Breast epithelium (tissue), 4 donors: ENCODE measurements at places on chromosomes 16 and 17. TPM values are rescaled to one million over a fixed set of nuclear protein-coding genes. Genes with fewer than 3 reads are reported as not detected.

DNA sequence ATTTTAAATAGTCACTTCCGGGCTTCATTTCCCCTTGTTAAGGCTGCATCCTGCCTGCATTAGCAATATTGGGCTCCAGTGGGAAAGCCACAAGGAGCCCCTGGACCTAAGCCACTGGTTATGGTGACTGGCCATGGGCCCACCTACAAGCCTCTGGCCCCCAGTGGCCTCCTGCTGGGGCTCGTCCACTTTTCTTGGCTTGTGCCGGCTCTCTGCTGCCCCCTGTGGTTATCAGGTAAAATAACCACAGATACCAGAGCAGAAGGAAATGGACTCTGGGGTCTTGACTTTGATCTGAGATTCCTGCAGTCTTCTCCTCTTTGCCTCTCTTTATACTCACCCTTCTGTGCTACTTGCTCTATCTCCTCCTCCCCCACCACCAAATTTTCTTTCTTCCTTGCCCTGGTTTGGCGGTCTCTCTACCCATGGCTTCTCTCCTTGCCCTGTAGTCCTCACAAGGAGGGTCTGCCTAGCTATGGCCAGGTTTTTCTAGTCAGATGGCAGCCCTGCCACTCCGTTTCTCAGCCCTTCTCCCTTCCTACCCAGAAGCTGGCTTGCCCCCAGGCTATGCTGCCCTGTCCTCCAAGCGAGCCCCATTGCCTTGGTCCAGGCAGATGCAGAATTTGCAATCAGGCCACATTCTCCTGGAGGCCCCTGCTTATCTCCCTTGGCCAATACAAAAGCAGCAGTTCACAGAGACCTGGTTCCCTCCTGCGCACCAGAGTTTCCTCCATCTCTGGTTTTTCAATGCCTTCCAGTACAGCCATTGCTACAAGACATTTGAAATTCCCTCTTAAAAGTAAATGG lies 82.9 kb upstream of the RCVRN start:
- H3K4me1 ChIP-seq = no peaks in the 10 kb centered on the region
- DNase-seq = no peak
- H3K4me3 ChIP-seq = no peak overlapping the region
- no peaks in the 10 kb centered on the region for H3K27me3 ChIP-seq
- no peak overlapping the region for H3K27ac ChIP-seq

DNA sequence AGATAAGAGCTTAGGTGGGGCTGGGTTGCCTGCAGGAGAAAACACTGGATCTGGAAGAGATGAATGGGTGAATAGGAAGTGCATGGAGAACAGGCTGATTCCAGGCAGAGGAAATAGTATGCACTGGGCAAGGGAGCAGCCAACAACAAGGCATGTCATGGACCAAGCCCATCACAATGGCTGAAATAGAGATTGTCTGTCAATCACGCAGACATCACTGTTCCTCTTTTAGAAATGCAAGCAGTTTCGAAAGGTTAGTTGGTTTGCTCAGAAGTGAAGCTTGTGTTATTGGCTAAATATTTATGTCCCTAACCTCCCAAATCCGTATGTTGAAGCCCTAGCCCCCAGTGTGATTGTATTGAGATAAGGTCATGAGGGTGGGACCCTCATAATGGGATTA lies 621.7 kb upstream of the CDH11 start:
- no peaks in the 10 kb centered on the region for H3K27me3 ChIP-seq
- H3K4me3 ChIP-seq = no peak overlapping the region
- H3K27ac ChIP-seq = no peak overlapping the region

Gene MED1
- 21.4 TPM for total RNA-seq

Gene SETD1A
- total RNA-seq = 5.1 TPM

DNA sequence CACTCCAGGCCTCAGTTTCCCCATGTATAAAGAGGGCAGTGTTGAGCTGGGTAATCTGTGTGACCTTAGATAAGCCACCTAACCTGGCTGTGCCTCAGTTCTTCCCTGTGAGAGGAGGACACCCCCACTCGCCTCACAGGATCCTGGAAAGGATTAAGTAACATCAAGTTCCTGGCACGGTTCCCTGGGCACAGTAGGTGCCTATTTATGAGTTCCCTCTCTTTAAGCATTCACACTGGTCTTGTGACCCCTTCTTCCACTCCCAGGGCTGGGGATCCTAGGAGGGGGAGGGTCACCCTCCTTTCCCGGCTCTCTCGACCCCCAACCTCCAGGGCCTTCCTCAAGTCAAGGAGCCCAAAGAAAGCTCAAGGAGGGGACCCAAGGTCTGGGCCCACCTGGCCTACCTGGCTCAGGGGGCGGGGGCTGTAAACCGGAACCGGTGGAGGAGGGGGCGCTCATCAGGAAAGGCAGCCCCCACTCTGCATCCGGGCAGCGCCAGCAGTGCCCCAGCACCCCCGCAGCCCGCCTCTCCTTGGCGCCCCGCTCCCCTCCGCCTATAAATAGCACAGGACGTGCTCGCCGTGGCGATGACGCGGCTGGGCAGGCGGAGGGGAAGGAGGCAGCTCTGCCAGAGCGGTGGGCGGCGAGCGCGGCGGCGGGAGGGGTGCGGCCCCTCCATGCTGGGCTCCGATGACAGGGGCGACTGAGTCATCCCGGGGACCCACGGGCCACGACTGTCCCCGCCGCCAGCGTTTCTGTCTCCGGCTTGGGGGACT lies 9.4 kb downstream of the RPL19 start:
- no peaks in the 10 kb centered on the region for H3K36me3 ChIP-seq
- H3K4me1 ChIP-seq = peaks cover 9% of the 10 kb centered on the region
- DNase-seq = no peak
- H3K4me3 ChIP-seq = peak overlapping the region; percentile 61
- peak overlapping the region; percentile 89 for H3K27ac ChIP-seq
- H3K27me3 ChIP-seq = no peaks in the 10 kb centered on the region

GRCh38 chr16:51049276-51049675 lies 101.8 kb downstream of the SALL1 start:
- no peaks in the 10 kb centered on the region for H3K36me3 ChIP-seq
- H3K4me1 ChIP-seq = no peaks in the 10 kb centered on the region
- DNase-seq = no peak
- H3K27me3 ChIP-seq = no peaks in the 10 kb centered on the region
- H3K27ac ChIP-seq = no peak overlapping the region
- H3K4me3 ChIP-seq = no peak overlapping the region

DNA sequence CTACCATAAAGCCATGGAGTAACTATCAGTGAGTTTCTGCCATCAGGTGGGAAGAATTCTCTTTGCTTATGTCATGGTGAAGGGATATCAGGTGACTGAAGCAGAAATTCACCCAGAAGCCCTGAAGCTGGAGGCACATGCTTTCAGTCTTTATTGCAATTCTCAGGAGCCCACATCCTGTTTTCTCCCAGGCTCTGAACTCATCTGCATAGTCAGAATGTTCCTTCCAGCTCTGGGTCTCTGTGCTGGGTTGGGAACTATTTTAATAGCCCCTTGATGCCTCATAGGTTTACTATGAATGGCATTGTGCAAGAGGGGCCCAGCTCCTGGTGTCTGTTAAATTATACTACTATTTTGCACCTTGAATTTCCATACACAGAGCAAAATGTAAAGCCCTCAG lies 198.4 kb upstream of the SOX9 start:
- H3K4me1 ChIP-seq = no peaks in the 10 kb centered on the region
- H3K27ac ChIP-seq = no peak overlapping the region
- no peaks in the 10 kb centered on the region for H3K27me3 ChIP-seq
- no peaks in the 10 kb centered on the region for H3K36me3 ChIP-seq

DNA sequence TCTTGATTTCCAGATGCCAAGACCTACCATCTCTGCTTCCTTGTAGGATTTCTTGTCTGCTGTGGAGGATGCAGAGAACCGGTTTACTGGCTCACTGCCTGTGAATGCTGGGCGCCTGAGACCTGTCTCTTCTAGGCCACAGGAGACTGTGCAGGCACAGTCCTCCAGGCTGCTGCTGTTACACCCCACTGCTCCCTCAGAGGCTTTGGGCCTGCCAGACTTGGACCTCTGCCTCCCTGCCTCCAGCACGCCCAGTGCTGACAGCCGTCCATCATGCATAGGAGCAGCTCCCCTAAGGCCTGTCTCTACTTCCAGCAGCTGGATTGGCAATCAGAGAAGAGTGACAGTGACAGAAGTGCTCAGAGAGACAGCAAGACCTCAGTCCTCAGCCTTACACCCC lies 6.1 kb downstream of the HROB start:
- no peaks in the 10 kb centered on the region for H3K27me3 ChIP-seq
- no peak overlapping the region for H3K27ac ChIP-seq
- no peaks in the 10 kb centered on the region for H3K36me3 ChIP-seq
- no peaks in the 10 kb centered on the region for H3K4me1 ChIP-seq
- DNase-seq = no peak
- no peak overlapping the region for H3K4me3 ChIP-seq

Gene CACNG4
- total RNA-seq = 7.3 TPM

Gene LRRC75A
- total RNA-seq = 1.6 TPM

DNA sequence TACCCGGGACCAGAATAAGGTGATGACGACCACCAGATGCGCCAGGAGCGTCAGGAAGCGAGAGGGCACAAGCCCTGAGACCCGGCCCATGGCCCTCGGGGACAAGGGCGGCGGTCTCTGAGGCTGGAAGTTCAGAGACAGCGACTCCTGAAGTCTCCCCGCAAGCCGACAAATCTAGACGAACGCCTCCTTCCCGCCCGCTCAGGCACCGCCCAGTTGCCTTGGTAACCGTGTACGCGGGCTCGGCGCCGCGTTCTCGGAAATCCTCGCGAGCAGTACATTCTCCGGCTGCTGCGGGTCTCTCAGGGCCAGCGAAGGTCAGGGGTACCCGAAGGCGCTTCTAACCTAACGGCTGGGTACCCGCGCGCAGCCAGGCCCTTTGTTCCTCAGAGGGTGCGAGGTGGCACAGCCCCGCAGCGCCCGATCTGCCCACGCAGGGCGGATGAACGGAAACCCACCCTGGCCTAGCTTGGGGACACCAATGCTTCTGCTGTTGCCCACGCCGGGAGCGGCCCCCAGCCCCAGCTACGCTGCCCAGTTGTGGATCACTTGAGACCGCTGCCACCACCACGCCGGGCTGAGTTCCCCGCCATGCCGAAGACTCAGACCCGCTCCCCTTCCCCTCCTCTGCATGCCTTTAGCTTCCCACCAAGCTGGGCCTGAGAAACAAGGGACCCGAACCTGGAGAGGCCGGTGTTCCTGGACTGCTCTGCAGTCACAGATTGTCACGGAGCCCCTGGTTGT lies at the start of gene TMEM107:
TSS of gene TMEM107 (minus strand) at position 184 of the 744 bp plus-strand sequence. CDS start at position 90, 94 bp downstream.
- peak within 1 kb of the TSS; percentile 95 for H3K27ac ChIP-seq
- H3K4me3 ChIP-seq = peak within 1 kb of the TSS; percentile 71
- no peaks in the 10 kb centered on the region for H3K36me3 ChIP-seq

- no peak overlapping the region for H3K4me3 ChIP-seq
- no peaks in the 10 kb centered on the region for H3K36me3 ChIP-seq
- peaks cover 5% of the 10 kb centered on the region for H3K4me1 ChIP-seq
Measured at GRCh38 chr17:57068707-57069106, 16.3 kb upstream of the AKAP1 start.

Gene HOXB3
- 36.7 TPM for total RNA-seq

Gene ASGR1
- total RNA-seq = 1.3 TPM

- H3K27ac ChIP-seq = no peak overlapping the region
- H3K36me3 ChIP-seq = no peaks in the 10 kb centered on the region
- H3K27me3 ChIP-seq = no peaks in the 10 kb centered on the region
- no peak overlapping the region for H3K4me3 ChIP-seq
- no peak for DNase-seq
Measured at GRCh38 chr16:25052530-25052929, 37.4 kb upstream of the ARHGAP17 start.

Gene TMEM235
- not detected for total RNA-seq

DNA sequence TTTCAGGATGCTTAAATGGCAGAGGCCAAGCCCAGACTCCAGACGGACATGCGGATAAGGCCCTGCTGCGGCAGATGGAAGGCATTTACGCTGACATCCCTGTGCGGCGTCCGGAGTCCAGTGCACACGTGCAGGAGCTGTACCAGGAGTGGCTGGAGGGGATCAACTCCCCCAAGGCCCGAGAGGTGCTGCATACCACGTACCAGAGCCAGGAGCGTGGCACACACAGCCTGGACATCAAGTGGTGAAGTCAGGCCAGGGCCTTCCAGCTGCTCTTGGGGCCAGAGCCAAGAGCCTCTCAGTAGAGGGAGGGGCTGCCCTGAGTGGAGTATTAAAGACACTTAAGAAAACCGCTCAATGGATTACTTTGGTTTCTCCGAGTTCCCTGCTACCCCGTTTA lies 29.4 kb downstream of the NARF start:
- DNase-seq = no peak
- no peaks in the 10 kb centered on the region for H3K36me3 ChIP-seq
- no peaks in the 10 kb centered on the region for H3K4me1 ChIP-seq
- H3K4me3 ChIP-seq = no peak overlapping the region
- H3K27me3 ChIP-seq = no peaks in the 10 kb centered on the region

GRCh38 chr16:79312502-79312901 lies 288.0 kb downstream of the MAF start:
- H3K4me3 ChIP-seq = no peak overlapping the region
- H3K4me1 ChIP-seq = no peaks in the 10 kb centered on the region
- no peak overlapping the region for H3K27ac ChIP-seq
- DNase-seq = no peak
- no peaks in the 10 kb centered on the region for H3K36me3 ChIP-seq

GRCh38 chr16:619476-620100 lies 11.2 kb upstream of the WFIKKN1 start:
- H3K27me3 ChIP-seq = no peaks in the 10 kb centered on the region
- no peaks in the 10 kb centered on the region for H3K36me3 ChIP-seq
- no peak overlapping the region for H3K4me3 ChIP-seq
- H3K27ac ChIP-seq = no peak overlapping the region

GRCh38 chr16:84053237-84053636 lies 10.6 kb upstream of the SLC38A8 start:
- H3K4me3 ChIP-seq = no peak overlapping the region
- H3K27me3 ChIP-seq = no peaks in the 10 kb centered on the region
- no peaks in the 10 kb centered on the region for H3K4me1 ChIP-seq
- H3K36me3 ChIP-seq = peaks cover 8% of the 10 kb centered on the region

Gene CLEC18A
- total RNA-seq = 0.80 TPM

DNA sequence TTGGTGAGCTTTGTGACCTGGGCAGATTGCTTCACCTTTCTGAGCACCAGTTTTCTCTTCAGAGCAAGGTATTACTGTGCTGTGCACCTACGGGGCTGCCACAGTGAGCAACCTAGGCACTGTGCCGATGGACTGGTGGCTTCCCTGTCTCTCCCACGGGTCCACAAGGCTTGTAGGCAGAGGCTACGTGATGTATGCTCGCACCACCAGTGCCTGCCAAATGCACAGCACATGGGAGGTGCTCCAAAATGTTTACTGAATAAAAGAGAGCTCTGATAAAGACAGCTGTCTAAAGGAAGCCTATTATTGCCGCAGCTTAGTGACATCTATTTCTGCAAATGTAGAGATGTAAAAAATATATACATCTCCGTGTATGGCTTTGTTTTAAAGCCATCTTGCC lies 139.2 kb downstream of the CDK5R1 start:
- DNase-seq = no peak
- no peak overlapping the region for H3K4me3 ChIP-seq
- no peak overlapping the region for H3K27ac ChIP-seq
- no peaks in the 10 kb centered on the region for H3K4me1 ChIP-seq
- H3K36me3 ChIP-seq = no peaks in the 10 kb centered on the region
